ENCODE measurements at places on chromosomes 11 and 22.

DNA sequence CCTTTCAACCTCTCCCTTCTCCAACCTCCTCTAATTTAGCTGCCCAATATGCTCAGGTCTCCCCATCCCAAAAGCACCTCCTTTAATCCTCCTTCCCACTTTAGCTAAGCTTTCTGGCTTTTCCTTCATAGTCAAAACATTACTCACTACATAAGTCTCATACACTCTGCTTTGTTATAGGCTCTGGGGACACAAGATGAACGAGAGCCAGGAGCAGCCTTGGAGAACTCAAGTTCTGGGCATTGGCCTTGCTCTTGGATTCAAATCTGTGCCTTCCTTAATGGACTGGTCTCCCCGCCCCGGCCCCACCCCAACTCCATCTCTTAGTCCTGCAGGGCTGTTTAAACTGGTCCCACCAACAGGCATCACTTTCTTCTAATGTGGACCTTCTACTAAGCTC lies 11.4 kb upstream of the HPX start:
- DNase-seq, result no peak

GRCh38 chr11:32891657-32892354 lies 805 bp upstream of the QSER1 start:
- no peak for DNase-seq

DNA sequence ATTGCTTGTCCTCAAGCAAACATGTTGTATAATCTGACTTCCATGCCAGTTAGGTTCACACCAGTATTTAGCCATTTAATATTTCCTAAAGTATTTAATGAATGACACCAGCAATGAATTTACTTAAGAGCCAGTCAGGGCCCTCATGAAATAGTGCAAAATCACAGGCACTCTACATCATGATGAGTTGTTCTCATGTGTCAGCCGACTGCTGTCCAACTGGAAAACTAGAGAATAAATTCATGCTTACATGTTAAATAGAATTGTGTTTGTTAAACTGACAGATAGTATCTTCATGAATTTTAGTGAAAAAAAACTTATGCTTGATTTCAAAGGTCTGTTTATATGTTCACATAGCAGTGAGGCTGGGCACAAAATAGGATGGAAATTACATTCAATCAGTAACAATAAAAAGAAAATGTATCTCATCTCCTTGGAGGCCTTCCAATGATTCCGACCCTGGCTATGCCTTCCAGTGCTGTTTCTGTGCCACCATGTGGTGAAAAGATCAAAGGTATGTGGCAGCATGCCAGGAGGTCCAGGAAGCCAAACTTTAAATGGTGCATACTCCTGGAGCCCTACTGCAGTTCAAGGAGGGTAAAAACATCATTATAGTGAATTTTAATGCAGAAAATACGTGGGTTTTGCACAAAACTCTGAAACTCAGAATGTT lies 45.2 kb downstream of the CTSC start:
- no peak for DNase-seq

DNA sequence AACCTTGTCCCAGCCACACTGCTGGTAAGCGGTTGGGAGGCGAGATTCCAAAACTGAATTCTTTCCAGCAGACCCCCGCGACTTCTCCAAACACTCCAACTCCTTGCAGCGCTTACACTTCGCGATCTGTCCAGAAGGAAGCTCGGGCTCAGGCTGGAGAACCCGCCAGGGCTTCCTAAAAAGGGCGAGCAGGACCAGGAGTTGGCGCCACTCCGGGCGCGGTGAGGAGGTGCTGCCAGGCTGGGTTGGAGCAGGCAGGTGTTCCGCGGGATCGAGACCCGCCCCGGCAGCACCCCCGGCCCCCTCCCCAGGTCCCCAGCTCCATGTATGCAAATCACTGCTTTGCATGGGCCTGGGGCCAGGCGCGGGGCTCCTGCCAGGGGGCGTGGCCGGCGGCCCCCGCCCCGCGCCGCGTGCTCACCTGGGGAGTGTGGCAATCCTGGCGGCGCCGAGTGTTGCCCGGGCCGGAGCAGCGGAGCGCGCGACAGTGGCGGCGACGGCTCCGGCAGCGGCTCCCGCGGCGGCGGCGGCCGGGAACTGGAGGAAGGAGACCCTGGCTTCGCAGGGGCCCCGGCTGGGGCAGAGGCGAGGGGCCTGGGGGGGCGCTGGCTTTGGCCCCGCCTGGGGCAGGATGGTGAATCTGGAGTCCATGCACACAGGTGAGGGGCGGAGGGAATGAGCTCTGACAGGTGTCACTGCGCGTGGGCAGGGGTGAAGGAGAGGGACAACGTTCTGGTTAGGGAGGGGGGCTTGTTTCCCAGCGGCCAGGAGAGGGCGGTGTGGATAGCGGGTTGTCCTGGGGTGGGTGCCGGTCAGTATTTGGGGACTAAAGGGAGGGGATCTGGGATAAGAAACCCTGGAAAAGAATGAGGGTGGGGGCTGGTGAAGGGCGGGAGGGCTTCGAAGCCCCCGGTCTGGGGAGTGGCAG lies at the start of gene POU2F3:
TSS of gene POU2F3 (plus strand) at position 428 of the 928 bp plus-strand sequence. CDS start at position 632, 204 bp downstream.
- DNase-seq, result no peak

DNA sequence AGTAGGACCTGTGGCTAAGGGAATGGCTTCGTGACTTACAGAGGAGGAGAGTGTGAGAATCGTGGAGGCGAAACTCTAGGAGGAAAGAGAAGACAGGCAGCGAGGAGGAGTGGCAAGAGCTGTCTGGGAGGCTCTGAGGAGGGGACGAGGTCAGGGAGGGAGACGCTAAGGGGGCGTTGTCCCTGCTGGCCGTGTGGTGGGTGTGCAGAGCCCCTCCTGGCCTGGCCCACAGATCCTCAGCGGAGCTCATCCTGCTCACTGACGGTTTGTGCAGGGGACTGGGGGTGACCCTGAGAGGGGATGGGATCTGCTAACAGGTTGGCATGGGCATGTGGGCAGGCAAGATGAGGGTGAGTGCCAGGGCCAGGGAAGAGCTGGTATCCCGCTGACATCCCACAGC lies 56.5 kb upstream of the PRR5 start:
- no peak for DNase-seq

- DNase-seq, result no peak
These were observed 46.4 kb downstream of the TPBGL start for GRCh38 chr11:75286826-75287465.

GRCh38 chr11:41250408-41250935 lies 209.0 kb downstream of the LRRC4C start:
- no peak for DNase-seq

DNA sequence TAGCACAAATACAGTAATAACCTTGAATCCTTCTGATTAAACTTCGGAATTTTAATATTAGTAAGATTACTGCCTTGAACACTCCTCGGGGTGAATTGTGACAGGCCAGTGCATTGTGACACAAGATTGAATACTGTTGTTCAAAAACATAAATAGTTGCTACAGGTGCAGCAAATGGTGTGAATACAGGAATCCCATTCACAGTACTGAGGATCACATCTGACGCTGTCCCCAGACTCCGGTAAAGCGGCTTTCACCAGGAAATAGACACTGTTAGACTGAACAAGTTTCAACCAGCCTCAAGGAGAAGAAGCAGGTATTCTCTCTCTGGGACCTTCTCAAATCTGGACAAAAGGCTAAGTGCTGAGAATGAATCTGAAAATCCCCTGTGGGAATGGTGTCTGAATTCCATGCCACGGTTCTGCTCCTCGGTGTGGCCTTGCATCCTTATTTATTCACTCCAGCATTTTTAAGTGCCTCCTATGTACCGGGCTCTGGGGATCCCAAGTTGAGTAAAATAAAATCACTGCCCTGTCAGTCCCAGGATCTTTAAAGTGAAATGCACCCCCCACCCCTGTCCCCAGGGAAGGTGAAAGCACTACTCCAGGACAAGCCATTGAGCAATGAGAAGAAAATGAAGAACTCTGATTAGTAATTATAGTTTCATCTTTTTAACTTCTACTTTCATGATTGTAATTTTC lies 3.4 kb downstream of the LGR4 start:
- no peak for DNase-seq

DNA sequence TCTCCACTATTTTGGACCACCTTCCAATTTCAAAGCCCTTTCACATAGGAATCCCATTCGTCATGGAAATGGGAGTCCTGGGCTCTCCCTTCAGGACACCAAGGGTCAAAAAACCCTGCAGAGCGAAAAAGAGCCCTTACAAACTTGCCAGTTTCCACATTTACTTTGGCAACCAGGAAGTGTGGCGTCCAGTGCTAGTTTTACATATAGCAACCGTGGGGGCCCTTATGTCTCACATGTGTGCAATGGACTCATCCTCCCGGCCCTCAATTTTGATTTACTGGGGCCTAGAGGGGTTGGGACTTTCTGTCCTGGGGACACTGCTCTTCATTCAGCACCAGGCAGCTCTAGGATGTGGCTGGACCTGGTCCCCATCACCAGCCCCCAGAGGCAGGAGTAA lies 33.7 kb downstream of the DAGLA start:
- DNase-seq, result no peak

- DNase-seq, result no peak
These were observed 32.1 kb upstream of the DGKZ start for GRCh38 chr11:46315033-46315738.

- no peak for DNase-seq
These were observed 117.5 kb upstream of the TOP3B start for GRCh38 chr22:22099833-22100812.

- DNase-seq, result no peak
These were observed 49.1 kb downstream of the CDKN1C start for GRCh38 chr11:2836315-2837095.
